Epithelial cell of proximal tubule (primary cell): ENCODE measurements at places on chromosomes 11 and 22. TPM values are rescaled to one million over a fixed set of nuclear protein-coding genes. Genes with fewer than 3 reads are reported as not detected.
A peak's percentile ranks its signal among the peaks of the same experiment; 100 is the strongest.

The CCDC83 gene
- not detected in 2 replicates for total RNA-seq

The ISX gene
- total RNA-seq: not detected in 2 replicates

The GLB1L3 gene
- total RNA-seq: 0.17 TPM in 1 of 2 replicates, not detected in the other

The OR6T1 gene
- not detected in 2 replicates for total RNA-seq

The SLC22A25 gene
- total RNA-seq: not detected in 2 replicates

The MIAT gene
- 0.12 and 0.14 TPM in 2 replicates for total RNA-seq

The ASPHD2 gene
- total RNA-seq: 7.3 and 10.4 TPM in 2 replicates

The HBG1 gene
- total RNA-seq: not detected in 2 replicates

The EHF gene
- total RNA-seq: 17.1 and 22.7 TPM in 2 replicates

The FOLR2 gene
- total RNA-seq: not detected in 2 replicates

The SPDYC gene
- total RNA-seq: not detected in 2 replicates

The SSTR3 gene
- total RNA-seq: not detected in 2 replicates

The PHF21B gene
- 0.07 and 2.0 TPM in 2 replicates for total RNA-seq

The WNT11 gene
- total RNA-seq: not detected in 2 replicates

The OR10G6 gene
- total RNA-seq: not detected in 2 replicates

GRCh38 chr11:114082415-114082748 lies 22.9 kb downstream of the ZBTB16 start:
- DNase-seq: no peak

DNA sequence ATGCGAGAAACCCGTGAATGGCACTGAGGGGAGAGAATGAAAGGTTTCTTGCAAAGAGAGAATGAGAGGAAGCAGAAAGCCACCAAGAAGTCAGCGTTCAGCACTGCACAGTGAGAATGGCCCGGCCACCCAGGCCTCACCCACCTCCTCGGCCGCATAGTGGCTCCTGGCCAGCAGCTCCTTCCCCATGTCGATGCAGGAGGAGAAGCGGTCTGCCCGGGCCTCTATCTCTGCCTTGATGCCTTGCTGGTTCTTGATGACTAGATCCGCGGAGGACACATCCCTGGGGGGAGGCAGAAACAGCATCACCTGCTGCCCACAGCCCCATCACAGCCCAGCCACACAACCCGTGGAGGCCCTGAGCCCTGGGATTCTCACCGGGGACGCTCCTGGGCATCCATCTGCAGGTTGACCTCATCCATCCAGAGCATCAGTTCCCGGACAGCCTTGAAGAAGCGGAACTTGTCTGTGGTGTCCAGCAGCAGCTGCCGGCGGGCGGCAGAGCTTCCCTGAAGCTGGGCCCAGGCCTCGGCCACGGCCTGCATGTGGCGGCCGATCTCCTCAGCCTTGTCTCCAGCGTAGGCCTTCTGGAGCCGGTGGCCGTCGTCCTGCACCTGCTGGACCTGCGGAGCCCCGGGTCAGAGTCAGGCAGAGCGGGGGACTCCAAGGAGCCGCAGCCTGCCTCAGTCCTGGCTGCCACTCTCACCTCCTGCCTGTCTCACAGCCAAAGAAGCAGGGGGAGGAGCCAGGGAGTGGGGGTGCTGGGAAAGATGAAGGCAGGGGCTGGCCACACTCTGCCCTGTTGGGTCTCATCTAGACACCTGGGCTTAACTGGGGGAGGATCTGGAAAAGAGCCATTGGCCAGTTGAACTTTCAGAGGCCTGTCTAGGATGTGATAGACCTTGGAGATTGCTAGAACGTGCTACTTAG lies 12.2 kb upstream of the RBM4B start:
- DNase-seq: no peak

- no peak for DNase-seq
Observed at GRCh38 chr22:37775785-37776638, 31.7 kb upstream of the GCAT start.

GRCh38 chr11:96105944-96106343 lies 182.0 kb upstream of the MTMR2 start:
- DNase-seq: no peak

- DNase-seq: no peak
Observed at GRCh38 chr11:21814169-21814568, 378.7 kb upstream of the ANO5 start.

GRCh38 chr11:95282291-95282751 lies 51.3 kb upstream of the SESN3 start:
- peak; percentile 72 for DNase-seq

GRCh38 chr11:61777234-61778090 lies 14.9 kb downstream of the TMEM258 start:
- no peak for DNase-seq

- no peak for DNase-seq
Observed at GRCh38 chr11:1938343-1939005, 8.7 kb upstream of the MRPL23 start.

DNA sequence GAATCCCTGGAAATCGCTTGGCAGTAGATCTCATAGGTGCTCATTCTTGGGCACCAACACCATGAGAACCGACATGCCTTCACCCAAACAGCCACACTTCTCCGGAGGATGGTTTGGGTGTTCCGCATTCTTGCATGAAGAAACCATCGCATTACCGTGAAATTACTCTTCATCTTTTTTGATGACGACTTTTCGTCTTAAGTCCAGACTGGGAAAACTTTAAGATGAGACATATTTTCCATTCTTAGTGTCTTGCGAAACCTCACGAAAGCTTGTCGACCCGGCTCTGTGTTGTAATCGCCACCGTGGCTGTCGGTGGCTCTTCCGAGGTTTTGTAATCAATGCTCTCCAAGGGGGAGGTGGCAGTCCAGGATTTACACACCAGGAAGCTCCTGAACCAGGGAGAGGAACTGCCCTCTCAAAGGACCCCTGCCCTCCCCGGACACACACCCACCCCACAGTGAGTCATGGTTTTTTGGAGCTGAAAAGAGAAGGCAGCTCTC lies 1.7 kb downstream of the TOM1 start:
- DNase-seq: peak; percentile 82

DNA sequence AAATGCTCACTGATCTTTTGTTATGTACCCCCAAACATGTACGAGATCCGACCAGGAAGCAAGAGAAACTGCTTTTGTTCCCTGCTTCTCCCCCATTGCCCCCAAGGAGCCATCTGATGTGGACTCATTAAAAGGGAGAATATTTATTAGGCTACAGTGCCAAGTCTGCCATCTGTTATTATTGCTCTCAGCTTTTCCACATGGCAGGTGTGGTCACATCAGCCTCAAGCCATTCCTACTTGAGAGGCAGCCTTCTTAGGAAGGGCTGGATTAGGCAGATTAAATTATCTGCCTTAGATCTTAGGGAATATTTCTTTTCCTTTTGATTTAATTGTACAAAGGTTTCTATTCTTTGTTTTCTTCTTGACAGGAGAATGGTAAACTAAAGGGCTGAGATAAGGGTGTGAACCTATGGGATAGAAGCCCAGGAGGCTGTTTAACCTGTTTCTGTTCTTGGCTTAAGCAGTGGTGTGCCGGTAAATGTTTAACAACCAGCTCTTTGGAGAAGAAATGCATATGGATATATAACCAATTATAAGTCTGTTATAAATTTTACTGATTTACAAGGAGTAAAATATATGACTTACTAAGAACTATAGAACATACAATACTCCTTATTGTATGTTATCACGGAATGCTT lies 88.8 kb downstream of the PDHX start:
- DNase-seq: no peak

GRCh38 chr11:8384199-8384821 lies 120.6 kb upstream of the LMO1 start:
- DNase-seq: peak; percentile 88

DNA sequence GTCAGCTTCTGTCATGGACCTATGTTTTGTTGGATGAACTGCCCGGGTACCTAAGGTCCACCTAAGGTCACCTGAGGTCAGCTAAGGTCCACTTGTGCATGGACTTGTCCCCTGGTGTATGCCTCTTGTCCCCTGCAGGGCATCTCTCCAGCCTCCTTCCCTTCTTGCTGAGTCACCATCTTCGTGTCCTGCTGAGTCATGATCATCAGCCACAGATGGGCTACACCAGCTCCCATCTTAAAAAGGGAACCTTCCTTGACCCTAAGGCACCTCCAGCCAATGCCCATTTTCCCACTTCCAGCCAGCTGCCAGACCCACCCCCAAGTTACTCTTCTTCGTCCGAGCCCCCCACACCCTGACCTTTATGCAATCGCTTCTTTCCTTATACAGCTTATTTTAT lies 544.9 kb downstream of the TBC1D22A start:
- DNase-seq: no peak

- no peak for DNase-seq
Observed at GRCh38 chr11:70353329-70353728, 45.0 kb upstream of the CTTN start.

GRCh38 chr11:71396548-71397123 lies 51.6 kb downstream of the DHCR7 start:
- DNase-seq: no peak

DNA sequence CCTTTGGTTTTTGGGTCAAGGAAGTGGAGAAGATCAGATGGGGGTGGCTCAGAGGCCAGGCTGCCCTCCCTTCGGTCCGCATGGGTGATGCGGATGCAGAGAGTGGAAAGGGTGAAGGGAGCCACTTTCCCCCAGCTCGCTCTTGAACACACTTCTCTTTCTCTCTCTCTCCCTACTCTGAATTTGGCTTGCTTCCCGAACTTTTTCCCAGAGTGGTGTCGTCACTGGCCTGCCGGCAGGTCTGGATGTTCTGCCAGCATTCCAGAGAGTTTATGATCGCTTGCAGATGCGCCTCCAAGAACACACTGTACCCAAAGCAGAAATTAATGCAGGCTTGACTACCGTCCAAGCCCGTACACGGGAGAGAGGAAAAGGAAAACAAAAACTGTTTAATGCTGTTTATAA lies 103.2 kb downstream of the ZBTB16 start:
- peak; percentile 97 for DNase-seq

- peak; percentile 92 for DNase-seq
Observed at GRCh38 chr11:31325160-31325559, 44.4 kb downstream of the DCDC1 start.

DNA sequence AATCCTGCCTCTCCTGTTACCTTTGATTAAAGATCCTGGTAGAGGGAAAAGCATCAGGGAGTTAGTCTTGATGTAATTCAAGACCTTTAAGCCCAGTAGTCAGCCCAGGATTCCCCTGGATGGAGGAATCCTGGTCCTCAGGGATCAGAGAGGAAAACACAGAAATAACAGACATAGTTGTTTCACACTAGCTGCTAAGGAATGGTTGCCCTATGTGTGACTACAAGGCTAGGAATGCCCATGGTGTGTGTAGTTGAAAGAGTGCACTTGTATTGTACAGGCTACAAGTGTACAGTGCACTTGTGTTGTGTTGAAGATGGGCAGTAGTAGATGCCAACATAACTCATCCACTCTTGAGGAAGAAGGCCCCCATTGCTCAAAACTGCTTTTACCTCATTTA lies 226.8 kb downstream of the AASDHPPT start:
- peak; percentile 40 for DNase-seq

- no peak for DNase-seq
Observed at GRCh38 chr11:112795142-112795815, 165.9 kb upstream of the NCAM1 start.

DNA sequence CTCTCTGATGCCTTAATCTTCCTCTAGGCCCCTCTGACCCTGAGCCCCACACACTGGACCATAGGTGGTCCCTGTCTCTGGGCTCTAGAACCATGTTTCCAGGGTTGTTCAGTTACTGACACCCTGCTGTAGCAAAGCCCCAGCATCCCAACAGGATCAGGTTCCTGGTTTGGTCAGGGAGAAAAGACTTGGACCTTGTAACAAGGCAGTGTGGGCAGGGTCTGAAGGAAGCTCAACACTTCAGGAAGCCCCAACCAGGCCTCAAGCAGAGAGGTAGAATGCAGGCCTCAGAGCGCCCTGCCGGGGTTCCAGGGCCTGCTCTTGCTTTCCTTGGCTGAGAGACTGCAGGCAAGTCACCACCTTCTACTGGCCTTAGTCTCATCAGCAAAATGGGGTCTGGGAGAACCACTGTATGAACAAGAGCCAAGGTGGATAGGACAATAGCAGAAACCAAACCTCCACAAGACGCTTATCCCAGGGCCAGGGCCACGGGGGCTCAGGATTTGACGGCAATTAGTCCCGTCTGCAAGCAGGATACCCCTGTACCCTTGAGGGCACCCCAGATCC lies 4.8 kb downstream of the ARAP1 start:
- DNase-seq: no peak

DNA sequence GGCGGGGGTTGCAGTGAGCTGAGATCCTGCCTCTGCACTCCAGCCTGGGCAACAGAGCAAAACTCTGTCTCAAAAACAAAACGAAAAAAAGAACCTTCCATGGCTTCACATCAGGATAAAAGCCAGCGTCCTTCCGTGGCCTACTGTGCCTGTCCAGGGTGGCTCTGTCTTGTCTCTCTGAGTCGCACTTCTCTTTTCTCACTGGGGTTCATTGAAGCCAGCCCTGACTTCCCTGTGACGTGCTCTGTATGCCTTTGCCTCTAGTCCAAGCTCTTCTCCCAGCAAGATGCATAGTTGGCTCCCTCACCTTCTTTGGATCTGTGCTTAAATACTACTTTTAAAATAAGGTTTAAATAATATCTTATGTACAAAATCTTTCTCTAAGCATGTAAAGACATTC lies 11.6 kb downstream of the ATXN10 start:
- no peak for DNase-seq

DNA sequence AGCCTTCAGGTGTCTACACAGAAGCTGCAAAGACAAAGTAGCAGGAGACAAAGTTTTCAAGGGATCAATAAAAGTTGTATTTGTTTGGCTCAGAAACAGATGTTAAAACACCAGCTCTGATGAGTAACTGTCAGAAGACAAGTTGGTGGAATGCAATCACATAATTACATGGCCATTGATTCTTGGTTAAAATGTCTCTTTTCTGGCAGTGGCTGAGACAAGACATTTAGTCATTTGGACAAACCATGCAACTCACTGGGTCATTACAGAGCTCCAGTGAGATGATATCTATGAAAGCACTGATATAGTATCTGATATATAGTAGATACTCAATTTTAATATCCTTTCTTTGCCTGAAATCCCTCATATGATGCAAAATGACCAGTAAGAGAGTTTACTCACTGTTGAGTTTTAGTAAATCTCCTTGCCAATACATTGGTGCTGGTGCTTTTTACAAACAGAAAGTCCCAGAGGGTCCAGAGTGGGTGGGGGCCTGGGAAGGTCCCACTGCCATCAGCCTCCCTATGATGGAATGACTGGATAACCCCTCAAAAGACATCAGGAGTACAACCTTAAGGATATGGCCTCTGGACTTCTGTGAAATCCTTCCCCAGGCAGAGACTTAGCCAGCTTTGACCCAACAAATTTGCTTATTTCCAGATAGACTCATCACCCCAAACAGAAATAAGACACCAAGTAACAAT lies 95.0 kb downstream of the SLC1A2 start:
- no peak for DNase-seq

GRCh38 chr11:127114035-127114434 lies 113.5 kb upstream of the KIRREL3 start:
- DNase-seq: no peak
